ENCODE measurements at places on chromosomes 5 and 9. TPM values are rescaled to one million over a fixed set of nuclear protein-coding genes. Genes with fewer than 3 reads are reported as not detected.

The PCDHB6 gene
- total RNA-seq: not detected

The LCN12 gene
- 2.2 TPM for total RNA-seq

The CCNB1 gene
- 114 TPM for total RNA-seq

The NR5A1 gene
- total RNA-seq: not detected

The SLC9A3 gene
- 1.1 TPM for total RNA-seq

The FAM193B gene
- total RNA-seq: 57.9 TPM

The GALNT10 gene
- total RNA-seq: 44.1 TPM

The LRRC19 gene
- total RNA-seq: not detected

The FBN2 gene
- total RNA-seq: not detected
